Large intestine (tissue), 12 donors: ENCODE measurements at places on chromosomes 4 and X. TPM values are rescaled to one million over a fixed set of nuclear protein-coding genes. Genes with fewer than 3 reads are reported as not detected.

DNA sequence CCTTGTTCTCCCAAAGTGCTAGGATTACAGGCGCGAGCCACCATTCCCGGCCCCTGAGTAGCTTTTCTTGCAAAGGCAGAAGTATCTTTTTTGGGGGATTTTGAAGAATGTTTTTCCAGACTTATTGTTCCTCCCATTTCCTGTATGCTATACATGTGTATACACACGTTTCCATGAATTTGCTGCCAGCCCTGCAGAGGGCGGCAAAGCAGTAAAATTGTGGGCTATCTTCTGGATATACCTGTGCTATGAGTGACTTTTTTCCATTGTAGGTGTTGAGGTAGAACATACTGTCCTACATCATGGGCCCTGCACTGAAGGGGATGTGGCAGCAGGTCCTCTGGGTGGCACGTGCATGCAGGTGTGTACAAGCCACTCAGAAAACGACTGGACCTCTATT, 16.9 kb upstream of the MED28 start:
- DNase-seq = peak; percentile 18

GRCh38 chrX:46860557-46860956, 23.7 kb downstream of the RP2 start:
- no peak for DNase-seq

DNA sequence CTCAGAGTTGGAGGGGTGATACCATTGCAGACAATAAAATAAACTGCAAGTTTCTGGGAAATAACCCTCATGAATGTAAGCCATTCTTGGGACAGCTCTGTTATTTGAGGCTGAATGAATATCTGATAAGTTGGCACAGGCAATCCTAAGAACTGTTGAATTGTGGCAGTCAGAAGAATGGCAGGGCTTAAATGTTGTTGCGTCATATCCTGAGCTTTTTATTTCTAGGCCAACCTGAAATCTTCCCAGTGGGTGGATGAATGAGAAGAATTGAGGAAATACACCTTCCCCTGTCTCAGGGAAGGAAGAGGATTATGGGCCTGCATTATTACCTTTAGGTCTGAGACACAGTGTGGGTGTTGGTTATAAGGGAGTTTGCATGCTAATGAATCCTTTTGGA, 64.4 kb upstream of the C4orf54 start:
- DNase-seq = no peak

DCAF12L1 gene
- polyA plus RNA-seq = 0.06 TPM

LIAS gene
- 30.0 TPM for polyA plus RNA-seq
